Thyroid gland (tissue), 4 donors: ENCODE measurements at places on chromosomes 2 and 18. TPM values are rescaled to one million over a fixed set of nuclear protein-coding genes. Genes with fewer than 3 reads are reported as not detected.

- no peak for DNase-seq
Observed at GRCh38 chr2:35501076-35501475, 854.5 kb upstream of the CRIM1 start.

GRCh38 chr2:176068419-176068832 is 15.3 kb downstream of the EVX2 start:
- DNase-seq, result no peak

- DNase-seq, result no peak
Observed at GRCh38 chr2:16660114-16660513, 5.5 kb downstream of the CYRIA start.

DNA sequence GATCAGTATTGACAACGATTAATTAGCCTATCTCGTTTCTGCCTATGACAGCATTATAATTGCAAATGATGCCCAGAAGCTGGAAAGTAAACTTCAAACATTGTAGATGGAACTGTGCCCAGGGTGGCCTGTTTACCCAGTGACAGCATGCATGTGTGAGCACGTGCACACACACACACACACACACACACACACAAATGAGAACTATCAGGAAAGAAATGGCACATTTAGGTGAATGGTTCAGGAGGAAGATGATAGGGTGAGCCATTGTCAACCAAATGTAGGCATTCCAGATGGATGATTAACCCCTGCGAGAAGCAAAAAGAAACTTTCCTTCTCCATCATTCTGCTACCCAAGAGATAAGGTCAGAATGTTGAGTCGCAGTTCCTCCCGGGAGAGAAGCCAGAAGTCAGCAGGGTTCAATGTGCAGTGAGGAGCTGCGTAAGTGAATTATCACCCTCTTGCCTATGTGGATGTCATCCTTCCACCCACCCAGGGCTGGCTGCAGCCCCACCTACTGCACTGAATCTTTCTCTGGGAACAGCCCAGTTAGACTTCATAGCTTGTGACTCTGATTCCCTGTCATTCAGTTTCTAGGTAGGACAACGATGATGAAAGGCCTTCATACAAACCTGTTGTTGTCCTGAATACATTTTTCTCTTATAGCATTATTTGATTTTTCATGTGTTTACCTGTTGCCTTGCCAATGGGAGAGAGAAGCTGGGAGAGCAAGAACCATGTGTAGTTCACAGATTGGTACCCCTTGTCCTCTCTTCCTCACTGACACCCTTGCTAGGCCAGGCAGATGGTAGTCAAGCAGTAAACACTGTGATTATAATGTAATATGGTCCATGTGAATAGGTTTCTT is 3.5 kb upstream of the APOB start:
- no peak for DNase-seq

GRCh38 chr18:53795610-53796009 is 428.9 kb downstream of the MBD2 start:
- no peak for DNase-seq

- DNase-seq, result no peak
Observed at GRCh38 chr18:48547531-48547981, 8.7 kb downstream of the CTIF start.

GRCh38 chr2:30445266-30445821 is 1.7 kb upstream of the LCLAT1 start:
- DNase-seq, result no peak

DNA sequence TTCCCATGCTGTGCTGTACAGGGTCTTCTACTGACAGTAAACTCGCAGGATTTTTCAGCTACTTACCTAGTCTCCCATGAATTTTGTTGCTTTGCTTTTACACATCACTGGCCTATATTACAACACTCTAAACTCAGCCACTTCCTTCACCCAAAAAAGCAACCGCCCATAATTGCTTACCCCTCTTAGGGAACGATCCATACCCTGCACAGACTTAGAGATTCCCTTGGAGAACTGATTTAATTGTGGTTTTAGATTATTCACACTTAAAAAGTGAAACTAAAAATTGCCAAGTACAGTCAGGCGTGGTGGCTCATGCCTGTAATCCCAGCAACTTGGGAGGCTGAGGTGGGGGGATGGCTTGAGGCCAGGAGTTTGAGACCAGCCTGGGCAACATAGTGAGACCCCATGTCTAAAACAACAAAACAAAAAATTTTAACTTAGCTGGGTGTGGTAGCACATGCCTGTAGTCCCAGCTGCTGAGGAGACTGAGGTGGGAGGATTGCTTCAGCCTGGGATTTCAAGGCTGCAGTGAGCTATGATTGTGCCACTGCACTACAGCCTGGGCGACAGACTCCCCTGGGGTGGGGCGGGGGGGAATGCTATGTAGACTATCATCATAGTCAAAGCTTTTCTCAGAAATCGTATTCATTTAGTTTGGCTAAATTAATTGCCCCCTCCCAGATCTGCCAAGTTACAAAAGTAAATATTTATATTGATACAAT is 19.3 kb downstream of the MRPL30 start:
- DNase-seq, result no peak

AQP12B gene
- total RNA-seq, result 0.13 TPM

SCYGR4 gene
- not detected for total RNA-seq

LONRF2 gene
- 7.0 TPM for total RNA-seq

DPP4 gene
- 3.4 TPM for total RNA-seq

ITSN2 gene
- 114 TPM for total RNA-seq

ERMN gene
- not detected for total RNA-seq

RTN4 gene
- total RNA-seq, result 182 TPM

IL36RN gene
- total RNA-seq, result not detected
